Astrocyte (in vitro differentiated cells and primary cell): ENCODE measurements at places on chromosomes 7 and 10. TPM values are rescaled to one million over a fixed set of nuclear protein-coding genes. Genes with fewer than 3 reads are reported as not detected.

GRCh38 chr7:20219446-20220292 is 2.5 kb upstream of the MACC1 start:
- DNase-seq = peak; percentile 99

DNA sequence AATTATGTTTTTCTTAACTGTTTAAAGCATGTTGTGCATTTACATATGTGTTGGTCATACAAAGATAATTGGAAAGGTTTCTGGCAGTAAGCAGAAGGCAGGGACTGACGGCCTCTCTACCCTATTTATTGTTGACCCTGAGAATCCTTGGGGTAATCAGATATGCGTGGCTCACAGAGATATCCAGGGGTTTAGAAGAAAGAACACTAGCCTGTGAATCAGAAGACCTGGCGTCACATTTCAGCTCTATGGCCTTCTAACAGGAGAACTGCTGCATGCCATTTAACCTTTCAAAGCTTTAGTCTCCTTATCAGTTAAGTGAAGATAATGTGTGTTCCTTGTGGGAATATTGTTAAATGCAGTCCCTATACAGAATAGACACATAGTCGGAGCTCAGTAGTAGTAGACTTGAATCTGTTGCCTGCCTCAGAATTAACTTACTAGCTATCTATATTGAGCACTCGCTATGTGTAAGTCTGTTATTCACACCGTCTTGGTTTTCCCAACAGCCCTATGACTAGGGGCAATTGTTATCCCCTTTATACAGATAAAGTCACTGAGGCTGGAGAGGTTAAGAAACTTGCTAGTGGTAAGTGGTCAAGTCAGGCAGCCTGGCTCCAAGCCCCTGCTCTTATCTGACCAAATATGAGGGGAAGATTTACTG is 129.6 kb upstream of the ANKRD1 start:
- DNase-seq = no peak

Gene ANLN
- 11.4 and 20.4 TPM in 2 replicates for total RNA-seq

DNA sequence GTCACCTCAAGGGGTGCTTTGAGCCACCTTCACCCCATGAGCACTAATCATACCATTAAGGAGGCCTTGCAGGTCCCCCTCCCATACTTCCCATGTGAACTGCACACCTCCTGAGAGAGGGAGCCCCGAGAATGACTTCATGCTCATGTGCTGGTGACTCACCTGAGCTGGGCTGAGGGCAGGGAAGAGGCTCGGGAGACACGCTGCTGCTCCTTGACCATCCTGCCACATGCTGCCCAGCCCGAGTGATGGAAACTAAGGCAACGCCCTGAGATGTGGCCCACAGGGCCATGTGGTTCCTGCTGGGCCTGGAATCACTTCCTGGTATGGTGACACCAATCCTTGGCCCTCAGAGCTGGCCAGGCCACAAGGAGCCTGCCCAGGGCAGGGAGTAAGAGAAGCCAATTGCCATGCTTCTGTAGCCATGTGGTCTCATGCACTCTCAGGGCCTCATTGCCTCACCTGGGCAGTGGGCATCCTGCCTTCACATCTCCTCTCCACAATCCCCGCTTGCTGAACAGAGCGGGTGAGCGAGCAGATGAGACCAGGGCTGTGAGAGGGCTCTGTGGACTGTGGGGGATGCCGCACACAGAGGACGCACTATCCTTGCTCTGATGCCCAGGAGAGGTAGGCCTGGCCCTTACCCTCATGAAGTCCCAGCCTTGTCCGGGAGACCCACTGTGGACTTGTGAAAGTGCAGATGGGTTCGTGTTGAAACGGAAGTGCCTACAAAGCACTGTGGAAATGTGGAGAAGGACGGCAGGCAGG is 18.3 kb upstream of the PPIF start:
- DNase-seq = peak; percentile 42

Gene LIMK1
- total RNA-seq = 67.8 and 69.9 TPM in 2 replicates

DNA sequence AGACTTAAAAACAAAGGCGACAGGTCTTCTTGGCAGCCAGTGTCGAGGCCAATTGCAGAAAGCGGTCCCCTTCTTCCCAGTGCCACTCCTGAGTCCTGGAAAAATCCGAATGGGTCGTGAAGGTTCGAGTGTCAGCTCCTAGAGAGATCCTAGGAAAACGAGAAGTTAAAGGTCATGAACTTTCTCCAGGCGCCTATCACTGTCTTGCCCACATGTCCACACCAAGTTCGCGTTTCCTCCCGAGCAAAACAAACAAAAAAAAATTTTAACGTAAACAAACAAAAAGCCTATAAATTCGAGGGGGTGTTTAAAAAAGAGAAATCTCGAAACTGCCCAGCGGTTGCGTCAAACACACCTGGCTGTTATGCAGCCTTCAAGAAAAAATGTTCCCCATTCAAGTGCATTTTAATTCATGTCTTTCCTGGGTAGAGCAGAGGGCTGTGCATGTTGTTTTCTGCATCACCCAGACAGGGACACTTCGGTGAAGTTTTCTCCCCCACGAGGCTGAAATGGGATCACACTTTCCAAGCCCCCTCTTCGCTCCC is 1.5 kb downstream of the ARHGAP21 start:
- no peak for DNase-seq

GRCh38 chr7:112448891-112449290 is 1.4 kb upstream of the IFRD1 start:
- DNase-seq = no peak

DNA sequence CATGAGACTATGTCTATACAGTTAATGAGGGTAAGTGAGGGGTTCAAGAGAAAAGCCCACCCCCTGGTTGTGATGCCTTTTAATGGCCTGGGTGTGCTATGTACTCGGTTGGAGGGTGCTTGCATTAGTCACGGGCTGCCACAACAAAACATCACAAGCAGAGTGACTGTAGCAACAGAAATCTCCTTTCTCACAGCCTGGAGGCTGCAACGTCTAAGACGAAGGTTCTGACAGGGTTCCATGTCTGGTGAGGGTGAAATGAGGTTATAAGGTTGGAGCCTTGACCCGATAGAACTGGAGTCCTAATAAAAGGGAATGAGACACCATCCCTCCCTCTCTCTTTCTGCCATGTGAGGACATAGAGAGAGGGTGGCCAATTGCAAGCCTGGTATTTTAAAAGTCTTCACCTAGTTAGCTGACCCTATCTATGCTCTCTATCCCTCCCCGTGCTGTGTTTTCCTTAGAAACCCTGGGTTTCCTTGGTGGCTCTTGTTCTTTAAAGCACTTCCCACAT is 126.0 kb upstream of the GDF10 start:
- no peak for DNase-seq
